Ascending aorta (tissue), 2 donors: ENCODE measurements at places on chromosomes 2 and 18.

DNA sequence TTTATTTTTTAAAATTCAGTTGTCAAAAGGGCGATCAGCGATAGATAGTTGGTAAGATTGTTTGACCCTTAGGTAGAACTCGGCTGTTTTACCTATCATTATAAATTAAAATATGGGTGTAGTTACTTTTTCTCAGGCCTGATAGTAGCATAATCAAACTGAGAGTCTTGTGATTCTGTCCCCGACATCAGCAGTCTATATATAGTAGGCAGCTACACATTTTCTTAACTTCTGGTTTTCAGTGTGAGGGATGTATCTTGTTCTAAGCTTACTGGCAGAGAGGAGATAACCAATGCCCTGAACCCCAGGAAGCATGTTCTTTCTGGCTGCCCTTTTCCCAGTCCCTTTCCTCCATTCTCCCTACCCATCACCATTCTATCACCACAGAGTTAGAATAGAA lies 56.6 kb downstream of the XRCC5 start:
- DNase-seq, result no peak

- DNase-seq, result no peak
Measured at GRCh38 chr2:175441181-175441761, 259.8 kb upstream of the ATP5MC3 start.

DNA sequence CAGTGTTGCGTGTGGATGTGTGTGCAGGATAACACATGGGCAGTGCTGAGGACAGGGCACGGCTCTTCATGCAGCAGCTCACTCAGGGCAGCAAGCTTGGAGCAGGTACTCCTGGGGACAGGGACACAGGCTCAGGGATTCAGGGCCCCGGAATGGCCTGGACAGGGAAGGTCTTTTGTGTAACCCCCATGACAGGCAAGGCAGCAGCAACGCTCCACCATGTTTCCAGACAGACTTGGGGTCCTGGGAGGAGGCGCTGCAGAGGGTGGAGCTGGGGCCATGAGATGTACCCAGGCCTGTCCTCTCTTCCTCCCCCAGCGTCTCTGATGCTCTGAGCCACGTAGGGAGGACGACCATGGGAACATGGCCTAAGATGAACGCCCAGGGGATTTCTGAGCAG lies 58.3 kb downstream of the ADNP2 start:
- no peak for DNase-seq

DNA sequence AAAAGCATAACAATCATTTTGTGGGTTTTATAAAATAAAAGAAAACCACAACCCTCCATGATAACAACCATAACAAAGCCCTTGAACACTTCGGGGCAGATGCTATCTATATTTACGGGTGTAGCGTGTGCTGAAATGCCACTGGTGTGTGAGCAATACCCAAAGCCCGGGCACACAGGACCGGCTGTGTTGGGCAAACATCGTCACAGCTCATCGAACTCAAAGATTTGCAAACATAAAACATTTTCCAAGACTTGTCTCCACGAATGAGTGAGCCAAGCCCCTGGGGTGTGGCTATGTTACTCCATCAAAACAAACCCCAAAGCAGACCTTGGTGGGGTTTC lies 290.2 kb downstream of the LPIN1 start:
- no peak for DNase-seq

DNA sequence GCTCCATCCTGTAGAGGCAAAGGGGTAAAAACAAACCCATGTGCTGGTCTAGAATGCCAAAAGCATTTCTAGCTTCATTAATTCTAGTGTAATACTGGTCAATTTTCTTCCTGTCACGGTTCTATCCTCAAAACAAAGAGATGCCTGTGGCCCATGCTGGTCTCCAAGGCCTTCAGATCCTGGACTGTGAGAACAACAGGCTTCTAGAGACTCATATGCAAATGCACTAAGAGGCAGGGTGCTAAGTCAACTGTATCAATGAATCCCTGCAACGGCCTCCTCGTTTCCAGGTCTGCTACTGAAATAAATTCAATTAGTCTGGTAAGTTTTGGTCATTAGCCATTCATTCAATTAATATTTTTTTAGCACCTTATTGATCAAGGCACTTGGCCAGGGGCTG lies 4.0 kb downstream of the IFT172 start:
- DNase-seq, result no peak

- DNase-seq, result no peak
Measured at GRCh38 chr18:28091197-28091596, 85.7 kb downstream of the CDH2 start.

DNA sequence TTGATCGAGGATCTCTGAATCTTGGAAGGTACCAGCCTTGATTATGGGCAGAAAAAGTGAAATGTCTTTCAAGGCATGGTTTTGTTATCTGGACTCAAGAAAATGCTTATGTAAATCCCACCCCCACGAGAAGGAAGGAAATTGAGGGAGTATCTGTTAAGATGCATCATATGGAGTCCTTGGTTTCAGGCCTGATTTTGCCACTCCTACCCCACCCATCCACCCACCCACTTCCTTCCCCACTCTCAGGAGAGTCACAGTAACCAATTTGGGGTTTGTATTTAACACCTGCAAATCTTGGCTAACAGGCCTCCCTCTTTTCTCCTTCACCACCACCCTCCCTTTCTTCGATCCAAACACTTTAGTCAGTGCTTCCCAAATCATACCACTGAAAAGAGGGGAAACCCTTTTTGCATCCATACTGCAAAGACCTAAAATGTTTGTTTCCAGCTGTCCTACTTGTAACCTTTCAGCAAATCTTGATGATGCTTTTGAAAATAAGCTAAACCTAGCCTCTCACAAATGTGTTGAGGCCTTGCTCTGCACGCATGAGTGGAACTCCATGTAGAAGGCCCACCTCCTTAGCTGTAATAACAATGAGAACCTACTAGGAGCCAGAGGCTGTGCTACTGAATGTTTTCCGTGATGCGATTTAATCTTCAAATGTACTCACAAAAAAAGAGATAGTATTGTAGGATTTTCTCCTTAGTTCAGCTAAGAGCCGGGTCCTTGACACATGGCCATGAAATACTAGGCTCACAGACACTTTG lies 34.8 kb downstream of the POU3F3 start:
- DNase-seq, result no peak

DNA sequence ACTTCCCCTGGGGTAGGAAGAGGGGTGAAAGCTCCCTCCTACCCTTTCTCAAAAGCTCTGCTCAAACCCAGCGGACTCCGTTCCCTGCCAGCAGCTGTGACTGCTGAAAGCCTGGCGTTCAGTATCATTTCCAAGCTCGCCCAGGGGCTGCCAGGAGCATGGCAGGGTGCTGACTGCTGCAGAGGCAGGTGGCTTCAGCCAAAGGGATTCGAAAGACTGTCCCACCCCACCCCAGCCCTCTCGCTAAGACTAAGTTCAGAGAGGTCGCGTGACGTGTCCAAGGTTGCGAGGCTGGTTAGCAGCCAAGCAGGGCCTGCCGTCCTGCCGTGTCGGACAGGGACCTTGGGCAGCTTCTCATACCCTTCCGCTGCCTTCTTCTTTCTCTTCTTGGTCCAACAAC lies 72.3 kb upstream of the RAB12 start:
- DNase-seq, result no peak

DNA sequence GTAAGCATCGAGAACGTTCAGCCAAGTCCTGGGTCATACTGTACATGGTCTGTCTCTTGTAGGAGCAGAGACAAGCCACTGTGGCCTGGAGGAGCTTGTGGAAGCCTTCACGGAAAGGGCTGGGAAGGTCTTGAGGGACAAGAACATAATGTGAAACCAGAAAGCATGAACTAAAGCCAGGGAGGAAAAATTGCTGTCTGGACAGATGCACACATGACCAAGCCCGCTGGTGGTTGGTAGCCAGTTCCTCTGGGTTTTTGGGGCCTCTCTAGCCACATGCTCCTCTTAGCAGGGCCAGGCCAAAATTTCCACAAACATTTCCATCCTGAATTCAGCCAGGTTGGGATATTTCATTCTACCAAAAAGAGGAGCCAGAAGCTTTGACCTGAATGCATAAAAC lies 196.2 kb upstream of the SIX2 start:
- no peak for DNase-seq

GRCh38 chr2:122908159-122908558 lies 1116.9 kb upstream of the CNTNAP5 start:
- no peak for DNase-seq

DNA sequence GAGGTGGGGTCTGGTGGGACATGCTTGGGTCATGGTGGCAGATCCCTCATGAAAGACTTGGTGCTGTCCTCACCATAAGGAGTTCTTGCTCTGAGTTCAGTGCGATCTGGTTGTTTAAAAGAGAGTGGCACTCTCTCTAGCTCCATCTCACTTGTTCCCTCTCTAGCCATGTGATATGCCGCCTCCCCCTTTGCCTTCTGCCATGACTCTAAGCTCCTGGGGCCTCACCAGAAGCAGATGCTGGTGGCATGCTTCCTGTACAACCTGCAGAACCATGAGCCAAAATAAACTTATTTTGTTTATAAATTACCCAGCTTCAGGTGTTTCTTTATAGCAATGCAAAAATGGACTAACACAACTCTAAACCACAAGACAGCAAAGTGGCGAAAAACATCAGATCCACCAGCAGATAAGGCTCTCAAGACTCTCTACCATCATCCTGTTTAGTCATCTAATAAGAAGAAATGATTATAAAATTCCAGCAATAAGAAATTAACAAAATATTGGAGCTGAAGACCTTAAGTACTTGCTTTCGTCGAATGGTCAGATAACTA lies 75.5 kb downstream of the OLA1 start:
- no peak for DNase-seq

DNA sequence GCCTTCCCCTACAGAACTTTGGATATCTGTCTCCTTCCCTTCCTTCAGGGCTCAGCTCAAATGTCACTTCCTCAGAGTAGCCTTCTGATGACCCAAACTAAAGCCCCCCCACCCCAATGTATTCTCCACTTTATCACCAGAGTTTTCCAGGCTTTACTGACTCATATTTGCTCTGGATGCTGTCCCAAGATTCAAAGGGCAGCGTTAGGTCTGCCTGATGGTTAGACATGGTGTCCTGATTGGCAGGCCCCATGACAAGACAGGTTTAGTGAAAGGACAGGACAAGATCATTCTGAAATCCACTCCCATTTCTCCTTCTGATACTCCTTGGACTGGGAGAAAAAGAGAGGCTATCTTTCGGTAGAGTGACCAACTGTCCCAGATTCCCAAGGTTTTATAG lies 22.6 kb upstream of the RPIA start:
- no peak for DNase-seq

- DNase-seq, result no peak
Measured at GRCh38 chr2:62099050-62099449, 96.9 kb upstream of the B3GNT2 start.

DNA sequence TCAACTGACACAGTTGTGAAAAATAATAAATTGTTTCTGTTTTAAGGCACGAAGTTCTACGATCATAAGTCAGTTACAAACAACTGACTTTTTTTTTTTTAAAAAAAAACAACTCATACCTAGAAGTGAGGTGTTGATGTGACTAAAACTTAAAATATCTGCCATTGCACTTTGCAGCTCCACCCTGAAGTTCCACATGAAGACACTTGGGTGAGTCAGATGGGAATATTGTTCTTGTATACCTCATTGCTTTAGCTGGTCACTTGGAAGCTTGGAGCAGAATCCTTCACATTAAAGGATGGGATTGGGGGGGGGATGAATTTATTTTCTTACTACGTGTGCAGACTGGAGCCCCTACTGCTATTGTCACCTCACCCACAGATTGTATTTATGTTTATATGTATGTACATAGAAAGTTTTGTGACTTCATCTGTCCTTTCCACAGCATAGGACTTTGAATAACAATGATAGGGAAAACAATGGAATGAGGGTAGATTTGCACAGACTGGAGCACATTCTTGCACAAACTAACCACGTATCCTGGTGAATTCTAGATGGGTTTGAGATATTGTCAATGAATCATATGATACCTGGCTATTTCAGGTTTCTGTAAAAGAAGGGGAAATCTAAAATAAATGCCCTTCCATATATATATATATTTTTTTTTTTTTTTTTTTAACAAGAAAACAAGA lies 57.9 kb upstream of the ARHGAP15 start:
- no peak for DNase-seq

DNA sequence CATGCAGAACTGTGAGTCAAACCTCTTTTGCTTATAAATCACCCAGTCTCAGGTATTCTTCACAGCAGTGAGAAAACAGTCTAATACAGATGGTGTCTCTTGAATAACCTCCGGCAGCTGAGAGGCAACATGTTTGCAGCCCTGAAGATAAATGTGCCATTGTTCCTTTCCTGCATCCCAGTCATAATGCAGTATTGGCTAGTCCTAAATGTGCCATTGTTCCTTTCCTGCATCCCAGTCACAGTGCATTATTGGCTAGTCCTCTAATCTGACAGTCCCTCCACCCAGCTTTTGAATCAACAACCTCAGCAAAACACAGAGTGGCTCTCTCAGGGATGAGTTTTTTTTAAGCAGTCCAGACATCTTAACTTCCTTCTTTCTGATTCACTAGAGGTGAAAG lies 550.7 kb downstream of the RIT2 start:
- no peak for DNase-seq

GRCh38 chr2:12881952-12882351 lies 165.2 kb downstream of the TRIB2 start:
- DNase-seq, result no peak

GRCh38 chr2:121376535-121377250 lies 91.7 kb upstream of the TFCP2L1 start:
- DNase-seq, result no peak

- DNase-seq, result no peak
Measured at GRCh38 chr2:57370882-57371585, 675.6 kb upstream of the VRK2 start.

- DNase-seq, result no peak
Measured at GRCh38 chr2:65767946-65768345, 335.5 kb upstream of the SPRED2 start.

- DNase-seq, result no peak
Measured at GRCh38 chr2:230700447-230700846, 12.2 kb upstream of the CAB39 start.

GRCh38 chr2:168189835-168190569 lies 57.4 kb downstream of the STK39 start:
- DNase-seq, result no peak

GRCh38 chr2:239944694-239945551 lies 80.2 kb downstream of the NDUFA10 start:
- peak; percentile 63 for DNase-seq

DNA sequence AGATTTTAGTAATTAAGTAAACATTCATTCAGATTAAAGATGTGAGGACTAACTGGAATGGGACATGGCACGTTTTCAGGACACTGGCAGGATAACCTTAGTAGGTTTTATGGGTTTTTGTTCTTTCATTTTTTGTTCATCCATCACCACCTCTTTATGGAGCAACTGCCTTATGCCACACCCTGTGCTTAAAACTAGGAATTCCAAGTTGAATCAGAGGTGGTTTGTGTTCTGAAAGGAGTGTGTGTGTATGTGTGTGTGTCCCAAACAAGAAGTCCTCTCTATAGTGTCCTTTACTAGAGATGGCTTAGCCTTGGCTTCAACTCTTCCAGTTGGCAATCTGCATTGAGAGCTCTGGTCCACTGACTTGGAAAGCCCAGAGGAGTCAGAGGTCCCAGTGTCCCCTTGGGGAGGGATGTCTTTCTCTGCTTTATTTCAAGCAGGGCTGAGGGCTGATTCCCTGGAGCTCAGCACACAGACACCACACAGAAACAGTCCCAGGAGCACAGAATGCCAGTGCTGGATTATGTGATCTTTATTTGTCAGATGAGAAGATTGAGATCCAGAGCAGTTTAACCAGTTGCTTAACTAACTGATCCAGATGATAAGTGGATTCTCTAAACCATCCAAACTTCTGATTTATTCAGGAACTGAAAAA lies 25.2 kb downstream of the RHOB start:
- DNase-seq, result no peak

- no peak for DNase-seq
Measured at GRCh38 chr2:54504866-54505265, 48.7 kb downstream of the SPTBN1 start.
